ENCODE measurements at places on chromosomes 11 and 22.

- no peak for DNase-seq
These were observed 68.1 kb upstream of the FGF3 start for GRCh38 chr11:69887330-69887729.

DNA sequence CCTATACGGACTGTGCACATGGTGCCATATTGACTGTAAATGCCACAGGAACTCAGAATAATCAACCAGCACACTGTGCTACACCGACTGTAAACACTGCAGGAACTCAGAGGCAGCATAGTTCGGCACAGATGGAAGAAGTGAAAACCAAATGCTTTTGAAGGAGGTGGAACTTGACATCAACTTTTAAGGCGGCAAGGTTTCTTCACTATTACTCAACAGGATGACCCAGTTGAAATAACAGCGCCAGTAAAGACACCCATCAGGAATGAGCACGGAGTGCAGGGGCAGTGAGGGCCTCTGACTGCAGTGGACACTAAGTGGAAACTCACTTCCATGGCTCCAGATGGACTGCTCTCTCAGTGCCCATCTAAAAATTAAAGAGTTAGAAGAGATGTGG lies 15.7 kb downstream of the TESMIN start:
- no peak for DNase-seq

- DNase-seq = no peak
These were observed 68.4 kb downstream of the FBLN1 start for GRCh38 chr22:45571089-45571488.

DNA sequence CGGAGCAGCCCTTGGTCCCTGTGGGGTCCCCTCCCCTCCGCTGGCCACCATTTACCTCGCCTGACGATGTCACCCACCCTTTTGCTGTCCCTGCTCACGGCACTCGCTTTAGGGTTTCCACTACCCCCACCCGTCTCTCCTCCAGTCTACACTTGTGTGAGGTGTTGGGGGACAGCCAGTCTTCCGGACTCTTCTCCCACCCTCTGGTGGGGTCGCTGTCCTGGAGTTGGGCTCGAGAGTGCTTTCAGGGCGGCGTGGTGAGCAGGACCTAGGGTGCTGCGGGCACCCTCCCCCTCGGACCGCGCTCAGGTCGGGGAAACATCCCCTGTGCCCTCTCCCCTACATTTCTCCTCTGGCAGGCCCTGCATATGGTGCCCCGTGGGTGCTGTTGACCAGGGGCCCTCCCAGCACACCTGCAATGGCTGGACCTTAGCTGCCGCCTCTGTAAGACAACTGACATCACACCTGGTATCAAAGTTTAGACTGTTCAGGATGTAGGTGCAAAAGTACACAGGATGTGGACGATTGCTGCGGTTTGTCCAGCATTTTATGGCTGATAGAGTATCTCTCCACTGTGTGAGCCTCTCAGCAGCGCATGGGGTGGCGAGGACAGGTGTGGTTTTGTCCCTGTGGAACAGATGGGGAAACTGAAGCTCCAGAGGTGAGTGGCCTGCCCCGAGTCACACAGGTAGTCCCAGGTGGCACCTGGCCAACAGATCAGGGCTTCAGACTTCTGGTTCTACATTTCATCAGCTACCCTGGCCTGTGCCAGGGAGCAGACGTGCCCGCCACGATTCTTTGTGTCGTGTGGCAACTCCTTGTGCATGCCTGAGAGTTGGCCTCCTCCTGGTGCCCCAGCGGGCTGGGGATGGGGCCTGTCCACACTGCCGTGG lies 1.2 kb downstream of the GRK2 start:
- DNase-seq = no peak

- DNase-seq = peak; percentile 29
These were observed 952 bp upstream of the CATSPERZ start for GRCh38 chr11:64298966-64299846.

DNA sequence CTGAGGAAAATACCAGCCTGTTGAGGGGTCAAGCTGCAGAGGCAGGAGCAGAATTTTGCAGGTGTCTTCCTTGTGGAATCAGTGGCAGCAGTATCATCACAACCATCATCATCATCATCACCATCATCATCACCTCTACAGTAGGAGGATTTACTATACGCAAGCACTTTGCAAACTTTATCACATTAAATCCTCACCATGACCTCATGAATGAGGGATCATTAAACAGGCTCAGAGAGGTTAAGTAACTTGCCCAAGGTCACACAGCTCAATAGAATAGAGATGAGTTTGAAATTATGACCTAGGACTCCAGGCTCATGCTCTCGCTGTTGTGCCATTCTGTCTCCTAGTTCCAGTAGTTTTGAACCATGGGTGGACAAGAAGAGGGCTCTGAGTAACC lies 25.6 kb downstream of the PTPN5 start:
- DNase-seq = no peak

DNA sequence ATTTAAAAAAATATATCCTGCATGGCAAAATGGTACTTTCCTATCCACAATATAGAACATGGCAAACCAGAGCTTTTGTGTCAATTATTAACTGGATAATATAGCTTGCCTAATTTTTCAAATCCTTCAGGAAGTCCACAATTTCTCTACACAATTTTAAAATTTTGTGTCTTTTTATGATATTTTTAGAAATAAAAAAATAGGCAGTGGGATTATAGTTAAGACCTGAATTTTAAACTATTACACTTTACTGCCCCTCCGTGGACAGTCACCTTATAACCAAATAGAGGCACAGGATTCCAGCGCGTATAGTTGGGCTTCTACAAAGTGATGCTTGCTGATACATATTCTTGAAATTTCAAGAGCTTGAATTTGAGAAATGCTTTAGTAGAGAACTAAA lies 2.1 kb upstream of the DMC1 start:
- peak; percentile 39 for DNase-seq

DNA sequence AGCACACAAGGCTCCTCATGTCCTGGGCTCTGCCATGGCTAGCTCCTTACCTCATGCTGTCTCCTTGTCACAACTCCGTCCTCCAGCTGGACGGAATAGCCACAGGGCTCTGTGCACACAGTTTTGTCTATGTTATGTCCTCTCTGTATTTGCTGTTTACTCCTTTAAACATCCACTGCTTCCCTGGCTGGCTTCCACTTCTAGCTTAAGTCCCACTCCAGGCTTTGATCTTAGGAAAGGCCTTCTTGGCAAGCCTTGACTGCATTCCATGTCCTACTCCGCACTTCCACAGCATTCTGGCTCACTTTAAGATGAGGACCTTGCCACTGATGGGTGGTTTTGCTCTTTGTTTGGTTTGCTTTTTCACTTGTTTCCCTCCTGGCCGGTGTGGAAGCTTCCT lies 22.9 kb upstream of the ROBO3 start:
- no peak for DNase-seq

GRCh38 chr11:17745023-17745772 lies 10.6 kb downstream of the KCNC1 start:
- DNase-seq = no peak

DNA sequence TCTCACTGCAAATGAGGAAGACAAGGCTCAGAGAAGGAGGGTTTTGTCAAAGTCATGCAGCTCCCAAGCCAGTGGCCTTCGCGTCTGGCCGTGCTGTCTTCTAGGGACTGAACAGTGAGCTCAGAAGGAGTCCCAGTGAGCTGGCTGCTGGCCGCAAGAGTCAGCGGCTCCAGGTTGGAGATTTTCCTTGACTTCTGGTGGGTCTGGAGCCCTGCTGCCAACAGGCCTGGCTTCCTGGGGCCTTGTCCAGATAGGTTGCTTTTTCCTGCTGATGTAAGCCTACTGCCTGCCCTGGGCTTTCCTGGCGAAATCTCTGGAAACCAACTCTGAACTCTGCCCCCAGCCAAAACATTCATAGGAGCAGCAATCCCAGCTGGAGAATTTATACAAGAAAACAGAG lies 272.7 kb upstream of the CADM1 start:
- no peak for DNase-seq

GRCh38 chr11:67273260-67273990 lies 7.2 kb downstream of the GRK2 start:
- DNase-seq = no peak

DNA sequence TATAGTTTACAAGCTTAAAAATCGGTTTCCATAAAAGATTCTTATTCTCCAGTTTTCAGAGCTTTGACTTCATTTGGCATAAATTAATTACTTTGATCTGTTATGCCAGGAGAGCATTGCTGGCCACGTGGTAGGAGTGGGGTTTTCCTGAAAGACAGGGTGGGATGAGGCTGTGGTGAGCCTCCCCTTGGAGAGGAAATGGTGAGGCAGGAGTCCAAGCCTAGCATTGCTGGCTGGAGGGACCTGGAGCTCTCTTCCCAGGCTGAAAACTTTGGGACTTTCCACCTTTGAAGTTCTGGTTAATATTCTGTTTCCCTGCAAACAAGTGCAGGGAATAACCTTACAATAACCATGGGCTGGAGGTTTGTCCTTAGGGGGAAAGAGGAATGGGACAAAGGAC lies 21.1 kb upstream of the CSF2RB start:
- DNase-seq = no peak

DNA sequence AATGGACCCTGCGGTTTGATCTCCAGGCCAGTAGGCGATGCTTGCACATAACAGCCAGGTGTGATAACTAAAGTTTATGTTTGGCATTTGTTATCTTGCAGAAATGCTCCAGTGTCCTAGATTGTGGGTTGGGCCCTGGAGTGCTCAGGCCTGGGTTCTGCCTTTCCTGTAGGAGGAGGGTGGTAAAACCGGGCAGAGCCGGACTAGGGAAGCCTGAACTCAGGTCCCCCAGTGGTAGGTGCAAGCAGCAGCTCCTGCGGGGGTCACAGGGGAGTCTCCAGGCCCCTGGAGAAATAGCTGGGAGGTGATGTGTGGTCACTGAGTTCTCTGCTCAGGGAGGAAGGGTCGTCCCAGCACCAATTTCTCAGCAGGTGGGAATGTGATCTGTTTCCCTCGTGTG lies 538.3 kb upstream of the ANO3 start:
- no peak for DNase-seq

GRCh38 chr11:45394294-45395085 lies 108.3 kb upstream of the SYT13 start:
- no peak for DNase-seq

DNA sequence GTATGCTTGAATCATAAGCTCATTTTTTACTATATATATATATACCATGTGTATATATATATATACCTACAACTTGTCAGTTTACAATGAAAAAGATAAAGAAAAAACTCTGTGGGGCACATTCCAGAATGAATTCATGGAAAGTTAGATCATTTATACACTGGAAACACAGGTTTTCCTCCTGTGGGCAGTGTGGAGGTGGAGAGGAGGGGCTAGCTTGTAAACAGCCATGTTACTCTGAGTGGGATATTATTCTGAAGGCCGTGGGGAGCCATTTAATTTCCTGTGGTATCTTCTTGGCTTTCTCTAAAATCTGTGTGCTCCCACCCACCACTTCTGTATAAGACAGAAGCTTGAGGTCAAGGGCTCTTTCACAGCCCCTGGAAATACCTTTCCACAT lies 273.4 kb upstream of the MTNR1B start:
- no peak for DNase-seq

GRCh38 chr22:36326178-36327161 lies 61.3 kb downstream of the MYH9 start:
- no peak for DNase-seq

DNA sequence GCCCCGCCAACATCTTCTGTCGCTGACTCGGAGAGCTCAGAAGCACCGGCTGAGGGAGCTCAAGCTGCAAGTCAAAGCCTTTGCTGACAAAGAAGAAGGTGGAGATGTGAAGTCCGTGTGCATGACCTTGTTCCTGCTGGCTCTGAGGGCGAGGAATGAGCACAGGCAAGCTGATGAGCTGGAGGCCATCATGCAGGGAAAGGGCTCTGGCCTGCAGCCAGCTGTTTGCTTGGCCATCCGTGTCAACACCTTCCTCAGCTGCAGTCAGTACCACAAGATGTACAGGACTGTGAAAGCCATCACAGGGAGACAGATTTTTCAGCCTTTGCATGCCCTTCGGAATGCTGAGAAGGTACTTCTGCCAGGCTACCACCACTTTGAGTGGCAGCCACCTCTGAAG lies 6.7 kb downstream of the RAG1 start:
- DNase-seq = no peak

DNA sequence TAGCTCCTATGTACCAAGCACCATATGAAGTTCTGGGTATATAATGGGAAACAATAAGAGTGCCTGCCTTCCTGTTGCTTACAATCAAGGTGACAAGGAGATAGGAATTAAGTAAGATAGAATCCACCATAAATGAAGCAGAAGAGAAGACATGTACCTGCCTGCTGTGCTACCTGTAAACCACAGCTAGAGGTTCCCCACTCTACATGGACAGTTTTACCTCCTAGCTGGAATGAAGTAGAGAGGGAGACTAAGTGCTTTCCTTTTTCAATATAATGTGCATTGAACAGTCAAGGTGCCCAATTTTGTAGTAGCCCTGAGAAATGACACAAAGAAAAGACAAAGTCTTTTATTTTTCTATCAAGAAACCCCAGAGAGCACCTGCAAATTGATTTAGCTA lies 984.6 kb downstream of the DLG2 start:
- DNase-seq = no peak

- DNase-seq = peak; percentile 20
These were observed 296.8 kb downstream of the RAB38 start for GRCh38 chr11:87878373-87878825.

DNA sequence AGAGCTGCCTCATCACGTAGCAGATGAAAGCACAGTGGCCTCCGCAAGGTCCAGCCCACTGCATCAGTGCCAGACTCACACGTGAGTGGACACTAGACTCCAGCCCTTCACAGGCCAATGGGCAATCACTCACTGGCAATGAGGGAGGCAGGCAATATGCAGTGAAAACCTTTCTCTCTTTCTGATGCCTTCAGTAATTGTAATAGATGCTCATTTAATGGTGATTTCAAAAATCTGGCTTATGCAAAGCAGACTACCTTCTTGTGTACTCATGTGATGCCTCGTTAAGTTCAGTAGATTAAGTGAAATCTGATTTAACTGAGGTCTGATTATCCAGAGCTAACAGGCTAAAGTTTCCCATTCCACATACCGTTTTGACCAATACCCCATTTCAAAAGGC lies 546.9 kb downstream of the MIAT start:
- no peak for DNase-seq

All from fibroblast of gingiva (primary cell).